ENCODE measurements at places on chromosomes 5 and 9. TPM values are rescaled to one million over a fixed set of nuclear protein-coding genes. Genes with fewer than 3 reads are reported as not detected.

DNA sequence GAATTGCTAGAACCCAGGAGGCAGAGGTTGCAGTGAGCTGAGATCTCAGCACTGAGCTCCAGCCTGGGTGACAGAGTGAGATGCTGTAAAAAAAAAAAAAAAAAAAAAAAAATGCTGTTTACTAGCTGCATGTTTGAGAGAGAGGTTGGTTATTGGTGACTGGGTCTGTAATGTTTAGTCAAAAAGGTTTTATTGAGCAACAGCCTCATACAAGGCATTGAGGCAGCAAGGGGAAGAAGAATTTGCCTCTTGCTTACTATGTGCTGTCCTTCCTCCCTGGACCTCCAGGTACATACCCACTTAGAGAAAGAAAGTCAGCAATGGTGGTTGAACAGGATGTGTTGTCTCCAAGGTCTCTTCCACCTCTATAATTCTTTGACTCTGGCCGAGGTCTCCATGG lies 140.7 kb upstream of the SPRY4 start:
- DNase-seq, result no peak

DNA sequence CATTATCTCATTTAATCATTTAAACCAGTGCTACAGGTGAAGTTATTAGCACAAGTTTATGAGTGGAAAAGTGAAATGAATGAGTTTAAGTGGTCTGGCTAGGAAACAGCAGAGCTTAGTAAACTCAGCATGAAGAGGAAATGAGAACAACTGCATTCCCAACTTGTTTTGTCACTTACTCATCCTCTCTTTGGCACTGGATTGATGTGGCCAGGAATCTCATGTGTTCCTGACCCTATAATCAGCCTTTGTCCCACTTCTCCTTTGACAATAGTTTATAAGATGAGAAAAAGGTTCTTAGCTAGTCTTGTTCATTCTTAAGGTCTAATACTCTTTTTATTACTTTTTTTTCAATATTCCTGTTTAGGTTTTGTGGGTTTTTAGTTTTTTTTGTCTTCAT lies 559.2 kb upstream of the TLE4 start:
- no peak for DNase-seq

DNA sequence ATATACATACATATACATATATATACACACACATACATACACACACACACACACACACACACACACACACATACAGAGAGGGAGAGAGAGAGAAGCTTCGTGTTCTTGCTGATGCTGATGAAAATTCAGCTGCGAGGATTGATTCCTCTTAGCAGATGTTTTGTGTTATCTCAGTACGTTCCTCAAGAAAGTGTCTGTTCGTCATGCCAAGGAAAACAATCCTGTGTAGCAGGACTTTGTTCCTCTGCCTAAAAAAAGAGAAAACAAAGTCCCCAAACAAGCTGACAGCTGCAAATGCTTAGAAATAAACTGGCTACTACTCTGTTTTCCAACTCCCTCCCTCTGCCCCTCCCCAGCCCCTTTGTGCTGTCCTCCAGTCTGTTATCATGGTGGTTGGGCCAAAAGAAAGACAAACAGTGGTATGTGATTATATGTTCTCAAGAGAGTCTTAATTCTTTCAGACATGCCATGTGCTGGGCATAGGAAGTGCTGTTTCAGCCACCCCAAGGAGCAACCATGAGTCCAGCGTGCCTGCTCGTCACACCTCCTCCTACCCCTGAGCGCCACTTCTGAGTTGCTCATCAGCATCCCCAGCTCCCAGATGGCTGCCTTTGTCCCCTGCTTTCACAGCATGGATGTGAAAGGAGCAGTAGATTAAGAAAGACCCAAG lies 71.5 kb upstream of the EQTN start:
- DNase-seq, result peak; percentile 84

DNA sequence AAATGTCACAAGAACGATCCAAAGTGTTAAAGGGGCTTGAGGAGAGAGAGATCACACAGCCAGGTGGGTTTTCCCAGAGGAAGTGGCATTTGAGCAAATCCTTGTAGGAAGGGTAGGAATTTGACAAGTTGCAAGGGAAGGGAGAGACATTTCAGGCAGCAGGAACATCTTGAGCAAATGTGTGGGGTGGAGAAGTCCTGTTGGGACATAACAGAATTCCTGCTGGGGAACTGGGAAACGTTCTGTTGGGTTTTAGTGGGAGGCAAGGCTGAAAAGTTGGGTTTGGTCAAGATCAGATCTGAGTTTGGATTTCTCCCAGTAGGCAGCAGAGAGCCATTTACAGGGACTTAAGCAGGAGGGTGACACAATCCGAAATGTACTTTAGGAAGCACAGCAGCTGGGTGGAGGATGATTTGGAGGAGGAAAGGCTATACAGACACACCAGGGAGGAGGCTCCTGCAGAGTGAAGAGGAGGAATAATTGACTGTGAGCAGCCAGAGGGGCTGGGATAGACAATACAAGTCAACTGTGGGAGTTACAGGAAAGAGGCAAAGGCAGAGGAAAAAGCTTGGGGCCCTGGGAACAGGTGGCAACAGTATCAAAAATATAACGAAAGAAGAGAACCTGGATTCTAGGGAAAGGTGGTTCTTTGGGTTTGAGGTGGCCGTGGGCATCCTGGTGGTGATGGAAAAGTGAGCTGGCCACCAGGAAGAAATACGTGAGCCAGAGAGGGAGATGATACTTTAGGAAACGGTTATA lies 3.1 kb upstream of the ZSWIM6 start:
- peak; percentile 36 for DNase-seq

DNA sequence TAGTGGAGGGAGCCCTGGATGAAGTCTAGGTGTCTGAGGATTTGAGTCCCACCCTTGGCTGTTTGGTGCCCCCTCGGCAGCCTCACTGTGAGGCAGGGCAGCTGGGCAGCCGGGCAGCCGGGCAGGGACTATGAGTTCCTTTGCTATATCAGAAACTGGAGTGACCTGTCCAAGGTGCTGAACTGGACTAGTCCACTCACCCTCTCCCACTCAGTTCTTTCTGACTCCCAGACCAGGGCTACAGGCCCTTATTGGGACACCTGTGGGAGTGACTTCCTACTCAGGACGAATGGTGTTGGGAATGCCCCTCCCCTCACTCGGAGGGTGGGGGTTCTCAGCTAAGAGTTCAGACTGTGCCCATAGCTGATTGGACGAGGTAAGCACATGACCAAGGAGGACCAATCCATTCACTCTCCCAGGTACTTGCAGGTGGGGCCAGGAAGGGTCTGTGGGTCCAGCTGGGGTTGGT lies 34.1 kb upstream of the RAPGEF1 start:
- DNase-seq, result peak; percentile 68

DNA sequence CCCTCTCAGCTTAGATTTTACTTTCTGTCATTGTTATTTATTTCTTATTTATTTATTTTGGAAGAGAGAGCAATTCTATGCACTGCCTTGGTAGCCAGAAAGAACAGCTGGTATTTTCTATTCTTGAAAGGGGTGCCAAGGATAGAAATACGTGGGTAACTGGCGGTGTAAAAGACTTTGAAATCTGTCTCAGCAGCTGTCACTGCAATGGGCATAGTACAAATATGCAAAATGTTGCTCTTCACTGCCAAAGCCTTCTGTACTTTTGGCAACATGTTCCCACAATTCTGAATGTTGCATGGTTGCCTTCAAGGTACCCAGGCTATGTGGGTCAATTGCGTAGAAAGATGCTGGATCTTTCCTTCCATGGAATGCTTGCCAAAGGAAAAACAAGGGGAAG lies 230.2 kb upstream of the EDIL3 start:
- no peak for DNase-seq

The C5orf58 gene
- total RNA-seq, result not detected

GRCh38 chr9:116137581-116137980 lies 16.0 kb upstream of the PAPPA start:
- DNase-seq, result no peak

The ARHGEF39 gene
- total RNA-seq, result 0.97 TPM

The PCDHA4 gene
- total RNA-seq, result 0.32 TPM

DNA sequence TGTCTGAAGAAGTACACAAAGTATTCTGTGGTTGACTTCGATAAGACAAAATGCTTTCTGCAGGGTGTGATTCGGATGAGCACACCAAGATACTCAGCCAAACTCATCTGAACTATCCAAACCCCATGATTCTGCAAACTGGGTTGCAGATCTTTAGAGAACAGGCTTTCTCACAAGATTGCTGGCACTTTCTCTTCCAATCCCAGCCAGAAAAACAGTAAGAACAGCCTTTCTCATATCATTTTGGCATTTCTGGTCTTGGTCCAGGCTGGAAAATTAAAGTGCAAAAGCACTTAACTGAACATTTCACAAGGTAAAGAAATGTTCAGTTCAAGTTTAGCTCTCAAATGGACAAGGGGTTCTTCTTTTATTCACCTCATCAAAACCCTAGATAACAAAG lies 269.1 kb downstream of the NR2F1-AS1 start:
- DNase-seq, result peak; percentile 61

DNA sequence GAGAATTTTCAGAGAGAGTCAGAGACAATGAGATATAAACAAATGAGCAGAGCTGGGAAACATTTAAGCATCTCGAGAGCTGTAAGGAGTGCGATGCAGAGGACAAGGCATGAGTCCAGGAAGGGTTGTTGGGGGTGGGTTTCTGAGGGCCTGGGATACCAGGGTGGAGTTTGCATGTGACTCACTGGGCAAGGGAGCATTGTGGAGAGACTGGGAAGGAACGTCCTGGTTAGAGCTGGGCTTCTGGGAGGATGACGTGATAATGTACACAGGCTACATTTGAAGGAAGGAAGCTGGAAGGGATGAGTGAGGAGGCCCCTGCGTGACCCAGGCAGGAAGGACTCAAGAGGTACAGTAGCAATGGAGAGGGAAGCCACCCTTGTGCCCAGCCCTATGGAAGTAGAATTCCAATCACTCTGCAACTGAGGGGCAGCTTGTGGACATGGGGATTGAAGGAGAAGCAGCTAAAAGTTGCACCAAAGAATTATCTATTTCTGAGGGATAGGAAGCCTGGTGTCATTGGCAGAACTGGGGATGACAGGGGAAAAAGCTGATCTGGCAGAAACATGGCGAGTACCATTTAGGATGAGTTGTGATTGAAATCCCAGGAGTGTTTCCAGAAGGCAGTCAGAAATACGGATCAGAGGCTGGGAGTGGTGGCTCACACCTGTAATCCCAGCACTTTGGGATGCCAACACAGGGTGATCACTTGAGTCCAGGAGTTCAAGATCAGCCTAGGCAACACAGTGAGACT lies 59.3 kb upstream of the AFAP1L1 start:
- peak; percentile 99 for DNase-seq

DNA sequence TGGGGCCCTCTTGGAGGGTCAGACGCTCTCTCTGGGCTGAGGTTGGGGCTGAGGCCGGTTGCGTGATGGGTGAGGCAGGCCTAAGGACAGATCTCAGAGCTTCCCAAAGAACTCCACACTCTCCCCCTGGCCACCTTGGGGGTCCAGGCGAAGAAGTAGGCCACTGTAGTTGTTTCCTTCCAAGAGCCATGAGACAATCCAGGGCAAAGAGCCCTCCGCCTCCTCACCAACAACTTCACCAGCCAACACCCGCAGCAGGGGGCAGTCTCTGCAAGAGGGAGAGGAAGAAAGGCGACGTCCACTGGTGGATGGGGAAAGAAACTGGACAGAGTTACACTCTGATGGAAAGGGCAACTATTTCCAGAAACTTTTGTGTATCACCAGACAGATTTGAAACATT lies 10.7 kb downstream of the SLC35A4 start:
- peak; percentile 60 for DNase-seq

GRCh38 chr9:93387791-93388190 lies 63.7 kb upstream of the FAM120A start:
- DNase-seq, result no peak

- DNase-seq, result peak; percentile 74
Measured at GRCh38 chr5:116032094-116032517, at the start of gene ARL14EPL. Gene ARL14EPL (plus strand): TSS chr5:116032472. CDS start chr5:116051466, 18,994 bp downstream.

The QSOX2 gene
- total RNA-seq, result 15.1 TPM

- DNase-seq, result peak; percentile 63
Measured at GRCh38 chr5:56851258-56851941, 36.1 kb downstream of the MAP3K1 start.

DNA sequence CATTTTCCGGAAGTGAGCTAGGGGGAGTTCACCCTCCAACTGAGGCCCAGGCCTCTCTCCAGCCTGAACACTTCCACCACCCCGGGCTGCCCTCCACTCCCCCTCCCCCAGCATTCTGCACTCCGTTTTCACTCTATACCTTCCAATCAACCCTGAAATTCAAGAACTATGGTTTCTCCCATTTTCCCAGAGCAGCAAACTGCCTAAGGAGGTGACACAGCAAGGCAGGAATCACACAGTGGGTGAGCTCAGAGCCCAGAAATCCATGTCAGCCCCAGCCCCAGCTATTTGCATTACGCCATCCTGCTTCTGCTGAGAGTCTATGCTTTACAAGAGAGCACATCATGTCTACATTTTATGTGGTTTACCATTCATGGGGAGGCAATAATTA lies 11.9 kb downstream of the MSX2 start:
- peak; percentile 61 for DNase-seq

The PTPN3 gene
- total RNA-seq, result under 0.01 TPM

DNA sequence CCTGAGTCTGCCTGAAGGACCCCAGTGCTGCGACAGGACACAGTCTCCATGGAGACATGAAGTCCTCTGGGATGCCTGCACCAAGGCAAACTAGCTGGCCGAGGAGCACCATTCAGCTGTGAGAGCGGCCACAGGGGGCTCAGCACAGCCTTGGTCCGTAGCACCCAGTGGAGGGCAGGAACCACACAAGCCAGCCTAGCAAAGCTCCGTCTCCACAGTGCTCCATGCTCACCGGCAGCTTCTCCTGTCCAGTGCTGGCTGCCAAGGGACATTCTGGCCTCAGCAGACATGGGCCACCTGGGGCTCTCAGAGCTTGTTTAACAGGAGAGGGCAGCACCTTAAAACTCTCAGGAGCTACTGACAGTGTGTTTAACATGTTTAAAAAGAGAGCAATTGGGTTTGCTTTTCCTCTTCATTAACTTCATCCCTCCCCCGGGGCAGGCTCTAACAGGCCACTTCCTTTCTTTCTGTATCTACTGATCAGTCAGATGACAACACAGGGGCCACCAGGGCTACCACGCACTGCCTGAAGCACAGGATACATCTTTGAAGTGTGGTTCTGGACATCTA lies 57.0 kb downstream of the SECISBP2 start:
- DNase-seq, result peak; percentile 8

GRCh38 chr9:86679909-86680308 lies 267.4 kb downstream of the GAS1 start:
- DNase-seq, result no peak

The SMC5 gene
- 39.3 TPM for total RNA-seq

The LCN9 gene
- not detected for total RNA-seq

The LCN1 gene
- total RNA-seq, result not detected

The HK3 gene
- not detected for total RNA-seq

- DNase-seq, result peak; percentile 33
Measured at GRCh38 chr5:141354900-141355469, at the start of gene PCDHGA4. Gene PCDHGA4 (plus strand): TSS chr5:141355021. CDS start chr5:141355108, 87 bp downstream.

All from fibroblast of villous mesenchyme (primary cell).